ENCODE measurements at places on chromosomes 4 and X.

- no peak for DNase-seq
Measured at GRCh38 chrX:51494409-51494808, 2.0 kb downstream of the NUDT11 start.

DNA sequence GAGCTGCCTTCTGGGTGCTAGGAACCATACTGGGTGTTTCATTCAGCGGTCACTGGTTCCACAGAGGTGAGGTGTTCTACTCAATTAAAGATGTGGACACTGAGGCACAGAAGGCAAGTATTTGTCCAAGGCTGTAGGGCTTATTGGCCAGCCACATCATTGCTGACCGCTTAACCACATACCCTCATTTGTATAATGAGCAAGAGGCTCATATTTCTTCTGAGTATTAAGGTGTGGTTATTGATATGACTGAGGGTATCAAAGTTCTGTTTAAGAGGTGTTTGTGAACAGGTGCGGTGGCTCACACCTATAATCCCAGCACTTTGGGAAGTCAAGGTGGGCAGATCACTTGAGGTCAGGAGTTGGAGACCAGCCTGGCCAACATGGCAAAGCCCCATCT is 14.3 kb downstream of the RNF4 start:
- no peak for DNase-seq

GRCh38 chrX:65196758-65197360 is 220.6 kb upstream of the ZC4H2 start:
- no peak for DNase-seq

GRCh38 chr4:8251110-8251883 is 18.3 kb upstream of the HTRA3 start:
- no peak for DNase-seq

GRCh38 chr4:141807103-141807891 is 170.9 kb downstream of the IL15 start:
- peak; percentile 64 for DNase-seq

DNA sequence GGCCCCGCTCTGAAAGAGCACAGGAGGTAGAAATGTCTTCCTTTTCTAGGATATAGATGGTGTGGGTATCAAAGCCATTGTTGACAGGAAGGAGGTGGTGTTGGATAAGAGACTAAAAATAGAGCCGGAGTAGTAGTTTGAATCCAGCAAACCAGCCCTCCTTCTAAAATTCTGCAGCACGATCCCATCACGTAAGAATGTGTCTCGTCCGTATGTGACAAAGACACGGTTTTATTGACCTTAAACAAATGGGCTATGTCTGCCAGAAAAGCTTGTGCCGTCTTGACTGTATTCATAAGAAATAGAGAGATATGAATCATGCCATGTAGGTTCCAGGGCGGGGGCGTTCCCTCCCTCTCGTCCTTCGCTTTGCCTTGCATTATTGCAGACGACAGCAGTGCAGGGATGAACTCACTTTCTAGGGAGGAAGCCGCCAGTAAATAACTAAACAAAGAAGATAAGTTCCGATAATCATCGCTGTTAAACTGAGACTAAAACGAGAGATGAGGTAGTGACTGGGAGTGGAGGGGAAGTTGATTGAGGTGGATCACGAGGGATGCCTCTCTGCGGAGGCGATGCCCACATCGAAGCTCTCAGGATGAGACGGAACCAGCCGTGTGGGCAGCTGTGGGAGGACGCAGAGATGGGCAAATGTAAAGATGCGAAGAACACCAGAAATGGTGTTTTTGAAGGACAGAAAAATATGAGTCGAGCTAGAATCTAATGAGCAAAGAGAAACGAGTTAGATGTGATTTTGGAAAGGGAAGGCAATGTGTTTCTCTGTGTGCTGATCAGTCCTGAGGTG is 3.4 kb downstream of the TENM3 start:
- DNase-seq = peak; percentile 12

GRCh38 chrX:39356119-39356807 is 555.0 kb downstream of the MID1IP1 start:
- DNase-seq = no peak

- DNase-seq = peak; percentile 74
Measured at GRCh38 chr4:118905566-118905965, 16.9 kb downstream of the SYNPO2 start.

GRCh38 chr4:32002037-32002747 is 1282.0 kb downstream of the PCDH7 start:
- DNase-seq = no peak

GRCh38 chr4:6527259-6527658 is 47.7 kb upstream of the MAN2B2 start:
- no peak for DNase-seq

DNA sequence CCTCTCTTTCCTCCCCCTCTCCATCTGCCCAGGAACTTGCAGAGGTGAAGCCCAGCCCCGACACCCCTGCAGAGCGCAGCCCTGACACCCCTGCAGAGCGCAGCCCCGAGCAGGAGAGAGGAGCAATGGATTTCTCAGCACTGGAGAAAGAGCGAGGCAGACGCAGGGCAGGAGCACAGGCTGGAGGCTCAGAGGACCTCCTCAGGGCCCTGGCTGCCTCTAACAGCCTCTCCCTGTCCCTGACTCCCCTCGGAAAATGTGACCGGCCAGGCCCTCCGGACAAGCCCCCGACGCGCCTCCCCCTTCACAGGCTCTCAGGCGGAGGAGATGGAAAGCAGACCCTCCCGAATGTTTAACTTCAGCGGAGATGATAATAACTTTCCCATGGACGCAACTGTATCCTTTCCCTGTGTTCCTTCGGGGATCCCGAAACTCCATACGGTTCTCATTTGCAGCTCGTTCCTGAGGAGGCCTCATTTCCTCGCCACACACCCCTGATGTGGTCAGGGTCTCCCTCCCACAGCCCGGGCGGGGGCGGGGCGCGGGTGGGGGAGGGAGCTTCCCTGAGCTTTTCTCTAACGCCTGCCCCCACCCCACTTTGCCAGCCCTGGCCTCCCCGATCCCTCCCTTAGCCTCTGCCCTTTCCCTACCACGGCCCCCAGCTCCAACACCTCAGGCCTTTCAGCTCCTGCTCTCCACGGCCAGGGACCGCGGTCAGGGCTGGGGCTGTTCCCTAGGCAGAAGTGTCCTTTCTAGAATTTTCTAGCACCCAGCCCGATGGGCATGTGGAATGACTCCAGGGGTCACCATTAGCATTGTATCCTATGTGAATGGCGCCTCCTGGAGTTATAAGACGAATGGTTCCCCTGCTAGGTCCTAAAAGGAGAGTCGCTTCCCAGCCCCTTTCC is 201.1 kb upstream of the BCOR start:
- DNase-seq = peak; percentile 29

GRCh38 chrX:150370589-150371312 is 7.6 kb downstream of the MAMLD1 start:
- peak; percentile 25 for DNase-seq

- DNase-seq = no peak
Measured at GRCh38 chr4:182862141-182862875, 54.9 kb downstream of the DCTD start.

DNA sequence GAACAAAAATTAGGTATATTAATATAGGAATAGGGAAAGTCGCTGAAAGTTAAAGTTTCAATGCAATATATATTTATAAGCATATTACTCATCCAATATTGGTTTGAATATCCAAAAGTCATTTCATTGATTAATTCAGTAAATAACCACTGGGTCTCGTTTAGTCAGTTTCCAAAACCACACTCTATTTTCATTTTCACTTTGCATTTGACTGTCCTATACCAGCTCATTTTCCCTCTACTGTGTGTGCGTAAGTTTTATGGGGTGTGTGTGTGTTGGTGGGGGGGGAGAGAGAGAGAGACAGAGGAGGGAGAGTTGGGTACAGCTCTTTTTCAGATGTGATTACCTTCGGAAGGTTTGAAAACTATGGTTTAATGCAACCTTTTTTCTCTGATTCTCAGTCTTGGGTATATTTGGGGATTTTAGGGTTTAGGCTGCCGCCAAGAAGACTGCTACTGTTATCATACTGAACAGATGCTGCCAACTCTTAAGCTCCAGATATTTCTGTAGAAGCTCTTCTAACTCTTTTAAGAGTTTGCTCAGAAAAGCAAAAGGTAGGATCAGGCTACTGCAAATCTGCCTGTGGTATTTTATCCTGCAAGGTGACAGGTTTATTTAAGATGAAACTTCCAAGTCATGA is 1427.4 kb downstream of the PCDH7 start:
- no peak for DNase-seq

GRCh38 chr4:74338792-74339333 is 26.1 kb upstream of the EREG start:
- DNase-seq = no peak

DNA sequence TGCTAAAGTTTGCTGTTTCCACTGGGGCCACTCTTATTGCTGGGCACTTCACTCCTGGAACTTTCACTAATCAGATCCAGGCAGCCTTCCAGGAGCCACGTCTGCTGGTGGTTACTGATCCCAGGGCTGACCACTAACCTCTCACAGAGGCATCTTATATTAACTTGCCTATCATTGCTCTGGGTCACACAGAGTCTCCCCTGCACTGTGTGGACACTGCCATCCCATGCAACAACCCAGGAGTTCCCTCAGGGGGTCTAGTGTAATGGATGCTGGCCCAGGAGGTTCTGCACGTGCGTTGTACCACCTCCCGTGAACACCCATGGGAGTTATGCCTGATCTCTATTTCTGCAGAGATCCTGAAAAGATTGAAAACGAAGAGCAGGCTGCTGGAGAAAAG is 41.8 kb upstream of the IQSEC2 start:
- DNase-seq = no peak

- DNase-seq = no peak
Measured at GRCh38 chr4:119053997-119054396, 81.6 kb upstream of the MYOZ2 start.

- no peak for DNase-seq
Measured at GRCh38 chr4:179797738-179798137, 2355.5 kb upstream of the AGA start.

GRCh38 chrX:71103110-71103983 is 3.2 kb downstream of the CXorf65 start:
- no peak for DNase-seq
